ENCODE measurements at places on chromosomes 5 and 9.

DNA sequence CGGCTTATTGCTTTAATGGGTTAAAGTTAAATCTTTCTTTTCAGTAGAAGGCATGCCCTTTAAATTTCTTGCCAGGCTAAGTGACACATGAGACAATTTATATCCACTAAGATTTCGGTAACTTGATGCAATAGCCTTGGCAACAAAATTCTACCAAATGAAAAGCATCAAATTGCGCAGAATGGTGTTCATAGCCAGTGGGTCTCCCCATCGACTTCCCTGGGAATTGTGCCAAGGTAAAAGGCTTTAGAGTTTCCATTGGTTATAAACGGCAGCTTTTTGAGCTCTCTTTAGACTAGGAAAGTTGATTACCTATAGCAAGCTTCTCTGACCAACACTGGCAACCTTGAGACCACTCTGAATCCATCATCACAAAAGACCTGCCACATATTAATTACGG, 358.4 kb downstream of the ARRDC3 start:
- DNase-seq = no peak

- DNase-seq = no peak
Measured at GRCh38 chr5:11289208-11289607, 528.2 kb upstream of the DAP start.

- no peak for DNase-seq
Measured at GRCh38 chr5:59712836-59713497, 180.6 kb downstream of the PDE4D start.

GRCh38 chr5:154771383-154771901, 16.3 kb downstream of the LARP1 start:
- DNase-seq = no peak

Data from upper lobe of left lung (tissue), 6 donors.